ENCODE measurements at places on chromosomes 16 and 17. TPM values are rescaled to one million over a fixed set of nuclear protein-coding genes. Genes with fewer than 3 reads are reported as not detected.

Gene KRT24
- not detected for total RNA-seq

- DNase-seq: no peak
Measured at GRCh38 chr17:74951680-74952421, 16.2 kb downstream of the OTOP3 start.

Gene MT1G
- total RNA-seq: 37.8 TPM

Gene NCBP3
- total RNA-seq: 23.0 TPM

Gene TNFRSF17
- total RNA-seq: not detected

- DNase-seq: no peak
Measured at GRCh38 chr17:28343491-28343932, 8.0 kb downstream of the TNFAIP1 start.

- no peak for DNase-seq
Measured at GRCh38 chr16:50761267-50761666, 19.4 kb downstream of the CYLD start.

DNA sequence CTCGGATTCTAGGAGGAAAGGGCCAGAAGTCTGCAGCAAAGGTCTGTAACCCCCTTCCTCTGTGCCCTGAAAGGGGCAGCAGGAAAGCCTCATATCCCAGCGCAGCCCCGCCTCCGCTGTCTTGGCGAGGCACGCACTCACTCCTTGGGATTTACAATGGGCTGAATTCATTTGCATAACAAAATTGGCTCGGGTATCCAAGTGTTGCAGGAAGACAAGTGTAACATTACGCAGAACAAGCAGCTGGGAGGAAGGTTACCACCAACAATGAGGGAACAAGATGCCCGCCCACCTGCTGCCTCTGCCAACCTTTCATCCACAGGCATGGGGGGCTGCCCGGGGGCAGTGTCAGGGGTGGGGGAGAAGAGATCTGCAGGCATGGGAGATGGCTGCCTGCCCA, 130.4 kb downstream of the MRM1 start:
- no peak for DNase-seq

DNA sequence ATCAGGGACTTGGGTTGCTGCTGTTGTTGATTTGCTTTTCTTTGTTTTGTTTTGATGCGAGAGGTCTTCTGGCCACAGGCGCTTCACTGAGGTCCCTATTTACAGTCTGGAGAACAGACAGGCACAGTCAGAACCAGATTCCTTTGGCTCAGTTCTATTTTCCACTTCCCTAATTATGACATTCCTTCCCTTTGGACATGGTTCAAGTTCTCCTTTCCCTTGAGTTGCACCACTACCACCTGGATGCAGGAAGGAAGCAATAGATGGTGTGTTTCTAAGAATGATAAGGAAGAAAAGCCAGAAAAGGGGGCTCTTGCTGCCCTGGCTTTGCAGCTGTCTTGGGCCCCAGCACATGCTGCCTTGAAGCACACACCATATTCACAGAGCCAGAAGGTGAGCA, 160.6 kb downstream of the MAF start:
- DNase-seq: no peak

Gene HAP1
- total RNA-seq: 1.2 TPM

Gene PRAC2
- not detected for total RNA-seq

DNA sequence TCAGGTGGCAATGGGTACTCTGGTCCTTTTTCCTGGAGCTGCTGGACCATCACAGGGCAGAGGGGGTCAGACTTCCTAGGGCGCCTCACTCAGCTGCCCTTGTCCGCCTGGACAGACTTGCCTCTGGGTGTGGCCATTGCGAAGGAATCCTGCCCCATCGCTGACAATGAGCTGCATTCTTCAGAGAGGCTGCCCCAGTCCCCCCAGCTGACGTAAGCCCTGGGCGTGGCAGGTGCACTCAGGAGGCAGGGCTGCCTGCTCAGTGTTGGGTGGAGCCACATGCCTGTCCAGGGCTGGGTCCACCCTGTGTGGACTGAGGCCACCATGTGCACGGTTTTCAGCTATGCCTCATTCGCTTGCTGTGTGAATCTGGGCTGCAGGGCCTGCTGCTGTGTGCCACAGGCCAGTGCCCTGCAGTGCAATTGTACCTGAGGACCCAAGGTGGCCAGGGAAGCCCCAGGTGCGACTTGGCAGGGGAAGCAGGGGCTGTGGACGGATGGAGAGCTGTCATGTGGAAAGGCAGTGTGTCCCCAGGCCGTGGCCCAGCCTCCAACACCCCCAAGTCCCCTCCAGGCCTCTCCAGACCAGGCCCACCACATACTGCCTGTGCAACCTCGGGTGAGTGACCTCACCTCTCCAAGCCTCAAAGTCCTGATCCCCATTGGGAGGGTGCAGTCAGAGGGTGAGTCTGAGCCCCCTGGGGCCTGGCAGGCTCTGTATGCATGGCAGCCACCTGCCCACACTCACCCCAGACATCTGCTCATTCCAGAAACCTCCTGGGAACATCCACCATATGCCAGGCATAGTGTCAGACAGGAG, 14.0 kb upstream of the MPRIP start:
- peak; percentile 70 for DNase-seq

DNA sequence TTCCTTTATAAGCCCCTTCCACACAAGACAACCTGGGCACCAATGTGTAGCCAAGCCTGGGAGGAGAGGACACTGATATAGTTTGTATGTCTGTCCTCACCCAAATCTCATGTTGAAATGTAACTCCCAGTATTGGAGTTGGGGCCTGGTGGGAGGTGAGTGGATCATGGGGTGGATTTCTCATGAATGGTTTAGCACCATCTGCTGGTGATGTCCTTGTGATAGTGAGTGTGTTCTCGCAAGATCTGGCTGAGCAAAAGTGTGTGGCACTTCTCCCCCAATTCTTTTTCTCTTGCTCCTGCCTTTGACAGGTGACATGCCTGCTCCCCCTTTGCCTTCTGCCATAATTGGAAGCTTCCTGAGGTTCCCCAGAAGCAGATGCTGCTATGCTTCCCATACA, 135.8 kb downstream of the USP31 start:
- no peak for DNase-seq

Gene TEX19
- not detected for total RNA-seq

DNA sequence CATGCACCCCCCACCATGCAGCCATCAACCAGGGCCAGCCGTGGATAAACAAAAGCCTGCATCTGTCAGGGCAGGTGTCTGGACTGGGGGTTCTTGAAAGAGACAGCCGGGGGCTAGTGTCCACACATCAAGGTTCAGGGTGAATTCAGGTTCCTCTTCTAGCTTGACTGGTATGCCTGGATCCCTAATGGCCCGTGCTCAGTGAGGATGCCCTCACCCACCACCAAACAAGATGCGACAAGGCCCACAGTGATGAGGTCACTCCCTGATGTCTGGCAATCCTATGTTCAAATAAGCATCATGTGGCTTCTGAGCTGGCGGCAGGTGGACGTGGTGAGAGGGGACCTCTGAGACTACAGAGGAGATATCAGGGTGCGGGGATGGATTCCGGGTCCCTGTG, 64.6 kb downstream of the GOSR1 start:
- no peak for DNase-seq

Gene HSD11B2
- 73.9 TPM for total RNA-seq

Gene TK1
- 3.1 TPM for total RNA-seq

DNA sequence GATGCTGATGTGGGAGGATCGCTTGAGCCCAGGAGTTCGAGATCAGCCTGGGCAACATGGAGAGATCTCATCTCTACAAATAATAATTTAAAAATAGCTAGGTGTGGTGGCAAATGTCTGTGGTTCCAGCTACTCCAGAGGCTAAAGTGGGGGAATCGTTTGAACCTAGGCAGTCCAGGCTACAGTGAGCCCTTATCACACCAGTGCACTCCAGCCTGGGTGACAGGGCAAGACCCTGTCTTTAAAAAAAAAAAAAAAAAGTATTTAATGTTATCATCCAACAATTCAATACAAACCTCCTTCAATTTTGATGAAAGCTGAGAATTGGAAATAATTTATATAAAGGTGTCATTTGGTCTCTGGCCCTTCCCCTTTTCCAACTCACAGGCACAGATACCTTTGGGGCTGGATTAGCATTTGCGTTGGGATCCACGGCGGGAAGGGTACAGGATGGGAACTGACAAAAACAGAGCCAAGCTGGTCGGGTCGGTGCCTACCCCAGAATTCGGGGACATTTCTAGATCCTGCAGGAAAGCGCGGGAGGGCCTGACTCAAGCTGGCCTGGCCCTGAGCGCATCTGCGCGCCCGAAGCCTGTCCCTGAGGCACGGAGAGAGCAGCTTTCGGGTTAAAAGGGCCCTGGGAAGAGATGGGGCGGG, 860 bp upstream of the DCAF7 start:
- DNase-seq: no peak

Gene KDM8
- 1.8 TPM for total RNA-seq

GRCh38 chr16:52597772-52598483, 51.0 kb upstream of the TOX3 start:
- no peak for DNase-seq

Gene TNK1
- total RNA-seq: 13.0 TPM

- DNase-seq: no peak
Measured at GRCh38 chr16:47777220-47777619, 316.1 kb downstream of the PHKB start.

- no peak for DNase-seq
Measured at GRCh38 chr16:263182-263774, 12.5 kb downstream of the RGS11 start.

Gene NATD1
- 13.5 TPM for total RNA-seq

DNA sequence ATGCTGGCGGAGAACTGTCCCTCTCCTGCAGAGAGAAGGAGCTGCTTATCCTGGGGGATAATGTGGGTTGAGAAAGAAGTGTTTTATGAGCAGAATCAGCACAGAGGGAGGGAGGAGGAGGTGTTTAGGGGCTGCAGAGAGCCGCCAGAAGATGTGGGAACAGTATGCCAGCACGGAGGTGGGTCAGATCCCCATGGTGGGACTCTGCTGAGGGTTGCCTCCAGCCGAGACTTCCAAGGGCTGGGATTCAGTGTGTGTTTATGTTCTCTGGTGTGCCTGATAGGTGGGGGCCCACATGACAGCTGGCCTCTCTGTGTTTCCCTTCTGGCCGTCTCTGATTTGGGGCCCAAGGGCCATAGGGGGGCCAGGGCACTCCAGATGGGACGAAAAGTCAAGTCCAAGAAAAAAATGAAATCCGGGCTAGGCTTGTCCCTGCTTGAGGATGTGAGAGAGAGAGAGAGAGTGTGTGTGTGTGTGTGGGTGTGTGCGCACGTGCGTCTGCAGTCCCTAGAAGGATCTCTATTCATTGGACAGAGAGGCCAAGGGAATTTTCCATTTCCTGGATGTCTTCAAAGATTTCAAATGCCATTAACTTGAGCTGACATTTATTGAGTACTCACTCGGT, 21.6 kb downstream of the PRKCB start:
- DNase-seq: no peak

- DNase-seq: no peak
Measured at GRCh38 chr16:16042076-16042475, 92.7 kb downstream of the ABCC1 start.

Gene PPP1R27
- not detected for total RNA-seq

All from lower leg skin (tissue), 4 donors.